Esophagus muscularis mucosa (tissue), 4 donors: ENCODE measurements at places on chromosomes 2 and 18. TPM values are rescaled to one million over a fixed set of nuclear protein-coding genes. Genes with fewer than 3 reads are reported as not detected.
A peak's percentile ranks its signal among the peaks of the same experiment; 100 is the strongest.

DNA sequence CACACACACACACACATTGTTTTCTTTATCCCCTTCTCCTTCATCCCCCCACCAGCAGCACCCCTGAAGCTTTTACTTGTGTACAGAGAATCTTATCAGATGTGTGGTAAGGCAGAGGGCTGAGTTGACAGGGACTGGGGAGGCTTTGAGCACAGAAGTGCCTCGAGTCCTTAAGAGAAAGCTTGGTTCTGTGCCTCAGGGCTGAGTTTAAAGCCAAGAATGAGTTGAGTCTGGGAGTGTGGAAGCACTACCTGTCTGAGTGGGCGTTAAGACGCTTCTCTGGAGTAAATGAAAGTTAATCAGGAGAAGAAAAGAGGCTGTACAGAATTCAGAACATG is 2.7 kb downstream of the ID2 start:
- peak overlapping the region; percentile 88 for H3K27ac ChIP-seq
- DNase-seq: no peak
- peaks cover 36% of the 10 kb centered on the region for H3K4me1 ChIP-seq
- H3K27me3 ChIP-seq: no peaks in the 10 kb centered on the region
- peak overlapping the region; percentile 84 for H3K4me3 ChIP-seq

EML4 gene
- total RNA-seq: 23.2 TPM

DNA sequence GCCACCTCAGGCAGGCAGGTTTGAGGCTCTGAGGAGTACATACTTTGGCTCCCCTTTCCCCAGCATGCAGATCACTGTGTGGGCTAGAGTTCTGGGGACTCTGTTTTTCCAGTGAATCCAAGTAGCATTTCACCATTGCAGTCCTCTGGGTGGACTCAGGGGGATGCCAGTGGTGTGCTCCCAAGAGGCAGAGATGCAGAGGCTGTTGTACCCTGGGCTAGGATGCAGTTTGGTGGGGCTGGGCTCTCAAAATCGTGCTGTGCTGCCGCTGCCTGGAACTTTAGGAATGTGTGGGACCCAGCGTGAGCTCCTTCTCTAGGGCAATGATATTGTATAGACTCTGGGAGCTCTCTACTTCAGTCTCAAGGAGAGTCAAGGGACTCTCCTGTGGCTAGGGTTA is 104.9 kb downstream of the MYO3B start:
- no peak for DNase-seq
- no peak overlapping the region for H3K4me3 ChIP-seq
- H3K27ac ChIP-seq: no peak overlapping the region
- no peaks in the 10 kb centered on the region for H3K27me3 ChIP-seq
- H3K4me1 ChIP-seq: no peaks in the 10 kb centered on the region

GRCh38 chr18:68409576-68409975 is 305.3 kb downstream of the TMX3 start:
- H3K4me1 ChIP-seq: no peaks in the 10 kb centered on the region
- H3K36me3 ChIP-seq: no peaks in the 10 kb centered on the region
- no peak overlapping the region for H3K4me3 ChIP-seq

- H3K27ac ChIP-seq: peak overlapping the region; percentile 96
- peaks cover 36% of the 10 kb centered on the region for H3K4me1 ChIP-seq
- no peaks in the 10 kb centered on the region for H3K27me3 ChIP-seq
- DNase-seq: no peak
- H3K36me3 ChIP-seq: peaks cover 14% of the 10 kb centered on the region
- H3K4me3 ChIP-seq: peak overlapping the region; percentile 94
Measured at GRCh38 chr2:206086716-206087350, 859 bp upstream of the INO80D start.

DNA sequence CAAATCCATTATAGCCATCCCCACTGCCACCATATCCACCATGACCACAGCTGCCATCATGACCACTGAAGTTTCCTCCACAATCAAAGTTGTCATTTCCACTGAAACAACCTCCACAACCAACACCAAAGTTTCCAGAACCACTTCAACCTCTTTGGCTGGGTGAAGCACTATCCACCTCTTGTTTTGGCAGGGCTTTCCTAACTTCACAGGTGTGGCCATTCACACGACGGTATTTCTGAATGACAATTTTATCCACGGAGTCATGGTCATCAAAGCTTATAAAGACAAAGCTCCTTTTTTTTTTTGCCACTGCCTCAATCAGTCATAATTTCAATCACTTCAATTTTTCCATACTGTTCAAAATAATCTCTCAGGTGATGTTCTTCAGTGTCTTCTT is 89.8 kb upstream of the UGP2 start:
- no peaks in the 10 kb centered on the region for H3K27me3 ChIP-seq
- H3K27ac ChIP-seq: no peak overlapping the region
- no peak for DNase-seq
- no peaks in the 10 kb centered on the region for H3K4me1 ChIP-seq

MTCL1 gene
- 38.9 TPM for total RNA-seq

DNA sequence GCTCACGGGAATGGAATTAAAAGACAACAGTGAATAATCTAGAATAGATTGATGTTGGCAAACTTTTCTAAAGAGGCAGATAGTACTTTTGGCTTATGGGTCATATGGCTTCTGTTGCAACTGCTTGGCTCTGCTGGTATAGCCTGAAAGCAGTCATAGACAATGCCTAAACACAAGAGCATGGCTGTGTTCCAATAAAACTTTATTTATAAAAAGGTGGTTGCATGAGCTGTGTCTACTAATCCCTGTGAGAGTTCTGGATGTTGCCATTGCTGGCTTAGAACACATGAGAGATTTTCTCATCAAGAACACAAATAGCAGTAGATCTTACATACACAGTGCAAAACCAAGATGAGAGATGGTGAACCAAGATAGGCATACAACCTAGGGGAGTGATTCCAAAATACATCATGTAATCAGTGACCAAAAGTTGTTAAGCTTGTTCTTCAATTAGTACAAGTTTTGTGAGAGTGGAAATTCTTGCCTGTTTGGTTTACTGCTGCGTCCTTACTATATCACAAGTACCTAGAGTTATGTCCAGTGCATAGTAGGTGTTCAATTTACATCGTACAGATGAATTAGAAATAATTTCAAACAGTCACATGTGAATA is 380.0 kb downstream of the METTL4 start:
- no peaks in the 10 kb centered on the region for H3K36me3 ChIP-seq
- no peak overlapping the region for H3K27ac ChIP-seq
- no peak for DNase-seq
- H3K4me1 ChIP-seq: no peaks in the 10 kb centered on the region
- no peak overlapping the region for H3K4me3 ChIP-seq
- H3K27me3 ChIP-seq: no peaks in the 10 kb centered on the region

DNA sequence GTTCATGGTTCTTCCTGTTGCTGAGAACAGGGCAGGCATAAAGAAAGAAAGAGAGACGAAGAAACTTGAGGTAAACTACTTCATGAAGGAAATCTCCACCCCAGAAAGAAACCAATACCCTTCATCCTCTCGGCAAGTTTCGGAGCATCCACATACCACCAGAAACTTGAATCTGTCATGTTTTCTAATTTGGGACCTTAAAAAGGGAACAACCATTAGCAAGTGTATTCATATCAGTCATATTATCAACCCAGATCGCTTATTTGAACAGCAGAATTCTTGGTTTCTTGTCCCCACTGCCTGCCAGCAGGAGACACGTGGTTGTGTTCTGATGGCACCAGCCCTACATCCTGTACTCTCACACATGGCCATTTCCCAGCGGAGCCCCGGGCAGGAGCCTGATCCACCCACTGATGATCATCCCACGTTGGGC is 53.2 kb upstream of the FZD7 start:
- no peaks in the 10 kb centered on the region for H3K36me3 ChIP-seq
- H3K27me3 ChIP-seq: no peaks in the 10 kb centered on the region
- peaks cover 9% of the 10 kb centered on the region for H3K4me1 ChIP-seq
- DNase-seq: no peak

GRCh38 chr2:96822786-96823185 is 6.7 kb downstream of the CNNM3 start:
- H3K4me1 ChIP-seq: peaks cover 72% of the 10 kb centered on the region
- peak overlapping the region; percentile 63 for H3K27ac ChIP-seq
- H3K4me3 ChIP-seq: no peak overlapping the region
- no peak for DNase-seq
- H3K36me3 ChIP-seq: peaks cover 10% of the 10 kb centered on the region

APOB gene
- total RNA-seq: 1.7 TPM

DNA sequence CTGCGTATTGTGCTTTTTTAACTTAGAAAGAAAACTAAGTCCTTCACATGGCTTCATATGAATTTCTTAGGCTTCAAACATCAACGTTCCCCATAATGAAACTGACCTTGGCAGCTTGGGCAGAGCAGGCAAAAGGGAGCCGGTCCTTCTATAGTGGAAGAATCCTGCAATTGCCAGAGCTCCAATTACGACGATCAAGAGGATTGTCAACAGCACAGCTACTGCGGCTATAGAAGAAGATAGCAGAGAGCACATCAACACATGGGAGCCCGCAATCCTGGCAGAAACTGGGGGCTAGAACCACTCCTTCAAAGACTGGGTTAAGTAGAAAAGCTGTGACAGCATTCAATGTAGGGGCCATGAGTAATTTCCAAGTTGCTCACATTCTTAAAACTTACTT is 69.8 kb downstream of the DHRS9 start:
- no peak overlapping the region for H3K4me3 ChIP-seq
- H3K27ac ChIP-seq: no peak overlapping the region
- no peaks in the 10 kb centered on the region for H3K36me3 ChIP-seq
- peak; percentile 29 for DNase-seq
- H3K4me1 ChIP-seq: no peaks in the 10 kb centered on the region

- H3K4me3 ChIP-seq: peak overlapping the region; percentile 100
- no peaks in the 10 kb centered on the region for H3K36me3 ChIP-seq
- peak overlapping the region; percentile 96 for H3K27ac ChIP-seq
- H3K27me3 ChIP-seq: no peaks in the 10 kb centered on the region
Measured at GRCh38 chr18:21741562-21742314, 1.1 kb downstream of the MIB1 start.

DNA sequence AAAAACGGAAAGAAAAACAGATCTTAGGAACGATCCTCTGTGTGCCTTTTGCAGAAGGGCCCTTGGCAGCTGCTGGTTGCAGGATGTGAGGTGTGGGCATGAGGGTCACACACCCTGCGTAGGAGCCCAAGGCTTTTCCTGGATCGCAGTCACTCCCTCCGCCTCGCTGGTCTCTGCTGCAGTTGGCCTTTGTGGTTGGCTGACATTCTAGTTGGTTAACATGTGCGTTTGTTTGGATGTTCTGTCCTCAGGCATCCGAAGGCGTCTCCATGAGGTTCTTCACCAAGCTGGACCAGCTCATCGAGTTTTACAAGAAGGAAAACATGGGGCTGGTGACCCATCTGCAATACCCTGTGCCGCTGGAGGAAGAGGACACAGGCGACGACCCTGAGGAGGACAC is 61.7 kb downstream of the INPP5D start:
- no peaks in the 10 kb centered on the region for H3K27me3 ChIP-seq
- no peak overlapping the region for H3K4me3 ChIP-seq
- no peaks in the 10 kb centered on the region for H3K4me1 ChIP-seq
- peaks cover 23% of the 10 kb centered on the region for H3K36me3 ChIP-seq

GRCh38 chr2:118221536-118222272 is 133.4 kb downstream of the INSIG2 start:
- H3K4me1 ChIP-seq: peaks cover 16% of the 10 kb centered on the region
- DNase-seq: no peak
- no peak overlapping the region for H3K4me3 ChIP-seq
- no peak overlapping the region for H3K27ac ChIP-seq
- H3K27me3 ChIP-seq: peaks cover 37% of the 10 kb centered on the region

DNA sequence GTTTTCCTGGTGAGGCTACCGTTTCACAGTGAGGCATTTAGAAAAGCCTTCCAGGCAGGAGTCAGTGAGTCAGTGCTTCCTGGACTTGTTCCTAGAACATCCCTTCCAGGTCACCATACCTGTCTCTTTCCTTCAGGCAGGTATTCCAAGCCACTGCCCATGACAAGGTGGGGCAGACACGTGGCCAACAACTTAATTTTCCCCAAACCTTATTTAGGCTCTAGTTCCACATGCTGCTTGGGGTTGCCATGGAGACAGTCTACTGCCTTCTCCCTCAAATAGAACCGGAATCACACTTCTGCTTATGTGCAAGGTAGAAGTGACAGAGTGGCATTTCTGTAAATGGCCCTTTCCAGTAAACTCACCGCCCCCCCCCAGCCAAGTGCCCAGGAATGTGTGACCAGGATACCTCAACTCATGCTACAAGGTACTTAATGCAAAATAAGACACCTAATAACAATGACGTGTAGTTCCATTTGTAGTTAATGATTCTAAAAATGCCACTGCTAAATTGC is 258.3 kb downstream of the PRKCE start:
- DNase-seq: no peak
- no peaks in the 10 kb centered on the region for H3K27me3 ChIP-seq
- no peak overlapping the region for H3K27ac ChIP-seq
- H3K36me3 ChIP-seq: no peaks in the 10 kb centered on the region

DNA sequence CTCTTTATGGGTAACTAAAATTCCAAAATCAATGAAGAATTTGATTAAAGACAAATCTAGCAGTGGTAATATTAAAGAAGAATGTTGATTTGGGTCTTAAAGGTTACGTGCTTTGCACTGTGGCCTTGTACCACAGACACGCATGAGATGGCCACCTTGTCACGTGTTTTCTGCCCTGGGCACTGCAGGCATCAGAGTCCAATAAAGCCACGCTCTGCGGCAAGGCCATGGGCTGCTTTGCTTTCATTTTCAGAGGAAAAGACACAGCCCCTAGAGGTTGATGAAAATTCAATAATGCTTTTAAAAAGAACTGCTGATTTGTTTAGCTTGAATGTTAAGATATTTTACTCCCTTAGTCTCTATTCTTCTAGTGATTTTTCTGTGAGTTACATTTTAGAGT is 30.4 kb downstream of the AOX1 start:
- no peak overlapping the region for H3K4me3 ChIP-seq
- peak; percentile 55 for DNase-seq
- no peak overlapping the region for H3K27ac ChIP-seq

DNA sequence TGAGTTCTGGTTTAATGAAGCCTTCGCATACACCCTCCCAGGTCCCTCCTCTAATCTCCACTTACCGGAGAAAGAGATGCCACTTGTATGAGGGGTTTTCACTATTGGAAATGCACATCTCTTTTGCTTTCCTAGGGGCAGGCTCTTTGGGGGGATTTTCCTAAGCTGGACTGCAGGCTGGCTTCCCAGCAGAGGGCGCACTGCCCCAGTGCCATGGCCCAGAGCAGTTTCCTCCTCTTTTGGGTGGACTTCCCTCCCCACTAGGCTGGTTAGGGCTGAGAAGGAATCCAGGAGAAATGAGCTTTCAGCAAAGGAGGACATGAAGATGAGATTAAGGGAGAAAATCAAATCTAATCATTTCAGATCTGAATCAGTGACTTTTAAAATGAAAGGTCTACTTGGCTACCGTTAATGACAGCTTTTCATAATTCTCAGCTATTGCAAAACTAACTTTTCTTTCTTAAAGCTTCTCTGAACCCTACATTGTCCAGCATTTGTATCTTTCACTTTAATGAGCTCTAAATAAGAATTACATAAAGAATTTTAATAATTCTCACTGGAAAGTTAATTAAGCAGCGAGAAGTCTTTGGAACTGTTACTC is 784.1 kb upstream of the FANCL start:
- H3K4me3 ChIP-seq: no peak overlapping the region
- no peak for DNase-seq
- no peaks in the 10 kb centered on the region for H3K27me3 ChIP-seq
